ENCODE measurements at places on chromosomes 3 and 15.

- DNase-seq, result no peak
These were observed 61.0 kb upstream of the PPARG start for GRCh38 chr3:12227833-12228232.

- no peak for DNase-seq
These were observed 66.3 kb downstream of the SSUH2 start for GRCh38 chr3:8578282-8578681.

DNA sequence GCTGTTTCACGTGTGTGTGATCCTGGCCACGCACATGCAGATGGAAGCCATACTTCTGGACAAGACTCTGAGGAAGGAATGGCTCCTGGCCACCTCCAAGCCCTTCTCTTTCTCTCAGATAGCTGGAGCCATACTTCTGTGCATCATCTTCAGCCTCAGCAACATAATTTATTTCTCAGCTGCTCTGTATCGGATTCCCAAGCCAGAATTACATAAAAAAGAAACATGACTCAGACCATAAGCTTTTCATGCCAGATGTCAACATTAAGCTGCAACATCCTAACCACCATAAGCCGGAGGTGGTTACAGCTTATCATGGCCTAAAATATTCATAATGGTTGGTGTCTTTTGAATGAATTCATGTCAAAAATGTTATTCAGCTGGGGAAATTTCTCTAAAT, 10.6 kb upstream of the KIF23 start:
- DNase-seq, result no peak

- no peak for DNase-seq
These were observed 15.0 kb downstream of the SPSB4 start for GRCh38 chr3:141065841-141066805.

DNA sequence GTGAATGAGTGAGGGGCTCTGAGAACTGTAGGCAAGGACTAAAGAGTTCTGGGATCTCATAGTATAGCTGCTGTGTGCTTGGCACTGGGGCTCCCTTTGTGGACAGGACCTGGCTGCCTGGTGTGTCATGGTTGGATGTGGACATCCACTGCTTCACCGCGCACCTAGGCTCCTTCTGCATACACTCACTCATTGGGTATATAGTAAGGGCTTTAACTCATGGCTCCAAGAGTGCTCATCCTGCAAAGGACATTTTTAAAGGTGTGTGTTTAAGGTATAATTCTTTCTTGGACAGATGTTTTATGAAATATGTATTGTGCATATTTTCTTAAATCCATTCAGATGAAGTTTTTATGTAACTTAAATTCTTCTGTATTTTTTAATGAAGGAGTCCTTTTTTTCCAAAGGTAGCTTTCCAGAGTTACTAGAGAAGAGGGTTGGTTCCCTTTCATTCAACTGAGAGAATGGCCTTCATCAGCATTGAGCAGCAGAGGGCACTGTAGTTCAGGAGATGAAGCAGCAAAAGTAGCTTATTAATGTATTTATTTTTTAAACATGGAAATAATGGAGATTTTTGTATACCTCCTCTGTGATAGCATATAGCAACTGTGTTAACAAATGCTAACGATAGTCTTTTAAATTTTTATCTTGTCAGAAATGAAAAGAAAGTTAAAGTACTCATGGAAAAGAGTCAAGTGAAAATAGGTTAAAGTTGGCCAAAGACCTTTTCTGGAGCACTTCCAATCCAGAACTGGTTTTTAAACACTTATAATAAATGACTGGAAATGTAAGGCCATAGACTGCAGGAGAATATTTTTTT, 25.2 kb downstream of the OXNAD1 start:
- peak; percentile 89 for DNase-seq

GRCh38 chr15:69978603-69979002, 119.1 kb downstream of the TLE3 start:
- DNase-seq, result no peak

DNA sequence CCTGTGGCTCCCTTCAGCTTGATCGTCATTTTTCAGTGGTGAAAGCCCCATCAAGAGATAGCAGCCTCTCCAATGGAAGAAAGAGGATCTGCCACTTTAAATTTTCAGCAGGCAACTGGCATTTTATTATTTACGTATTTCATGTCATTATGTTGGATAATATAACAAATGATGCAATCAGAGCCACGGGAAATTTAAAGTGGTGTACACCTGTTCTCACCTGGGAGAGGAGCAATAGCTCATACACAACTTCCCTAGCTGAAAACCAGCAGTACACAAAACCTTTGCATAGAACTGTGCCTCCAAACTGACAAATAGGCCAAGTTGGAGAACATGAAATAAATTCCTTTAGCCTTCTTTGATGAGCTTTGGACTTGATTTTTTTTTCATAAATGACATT, 136.9 kb downstream of the SATB1 start:
- DNase-seq, result no peak

GRCh38 chr15:83064859-83065258, 2.2 kb downstream of the BTBD1 start:
- DNase-seq, result no peak

GRCh38 chr3:189186101-189186500, 14.3 kb downstream of the TPRG1 start:
- no peak for DNase-seq

DNA sequence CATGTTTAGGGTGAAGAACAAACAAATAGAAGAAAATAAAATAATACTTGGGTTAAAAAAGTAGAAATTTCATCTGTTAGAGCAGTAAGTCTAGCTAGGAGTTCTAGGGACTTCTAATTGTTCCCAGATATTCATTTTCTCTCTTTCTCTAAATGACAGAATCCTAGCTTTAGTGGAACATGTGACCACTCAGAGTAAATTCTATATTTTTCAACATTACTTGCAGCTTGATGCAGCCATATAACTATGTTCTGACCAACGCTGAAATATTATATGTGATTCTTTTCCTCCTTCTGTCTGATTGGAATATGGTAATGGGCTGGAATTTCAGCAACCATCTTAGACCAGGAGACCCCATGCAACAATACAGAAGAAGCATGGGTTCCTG, 8.1 kb downstream of the PTX3 start:
- DNase-seq, result no peak

- DNase-seq, result no peak
These were observed 142.3 kb upstream of the CHL1 start for GRCh38 chr3:54240-54639.

DNA sequence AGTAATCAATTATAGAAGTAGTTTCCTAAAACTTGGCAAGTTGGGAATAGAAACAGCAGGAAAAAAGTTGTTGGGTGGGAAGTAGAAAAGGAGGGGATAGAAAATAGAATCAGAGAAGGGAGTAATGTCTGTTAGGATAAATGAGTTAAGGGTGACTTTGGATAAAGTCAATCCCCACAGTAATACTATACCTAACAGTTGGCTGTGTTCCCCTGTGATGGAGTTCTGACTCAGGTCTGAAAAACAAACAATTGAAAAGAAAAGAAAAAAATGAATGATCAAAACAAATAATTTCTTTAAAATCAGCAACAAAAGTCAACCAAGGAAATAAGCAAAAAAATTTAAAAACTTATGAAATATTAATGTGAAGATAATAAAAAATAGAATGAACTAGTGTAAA, 50.3 kb downstream of the EMC4 start:
- DNase-seq, result no peak

- no peak for DNase-seq
These were observed 13.0 kb downstream of the P2RY12 start for GRCh38 chr3:151371526-151371925.

- no peak for DNase-seq
These were observed 33.6 kb downstream of the ABTB1 start for GRCh38 chr3:127706312-127706711.

DNA sequence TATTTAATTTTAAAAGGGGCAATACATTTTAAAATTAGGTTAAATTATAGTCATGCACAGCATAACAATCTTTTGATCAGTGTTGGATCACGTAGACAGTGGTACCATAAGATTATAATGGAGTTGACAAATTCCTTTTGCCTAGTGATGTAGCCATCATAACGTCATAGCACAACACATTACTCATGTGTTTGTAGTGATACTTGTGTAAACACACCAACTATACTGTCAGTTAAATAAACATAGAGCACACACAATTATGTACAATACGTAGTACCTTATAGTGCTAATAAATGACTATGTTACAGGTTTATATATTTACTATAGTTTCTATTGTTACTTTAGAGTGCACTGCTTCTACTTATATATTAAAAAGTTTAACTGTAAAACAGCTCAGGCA, 31.2 kb downstream of the FOXB1 start:
- DNase-seq, result no peak

GRCh38 chr3:53243165-53243564, 12.7 kb downstream of the TKT start:
- no peak for DNase-seq

DNA sequence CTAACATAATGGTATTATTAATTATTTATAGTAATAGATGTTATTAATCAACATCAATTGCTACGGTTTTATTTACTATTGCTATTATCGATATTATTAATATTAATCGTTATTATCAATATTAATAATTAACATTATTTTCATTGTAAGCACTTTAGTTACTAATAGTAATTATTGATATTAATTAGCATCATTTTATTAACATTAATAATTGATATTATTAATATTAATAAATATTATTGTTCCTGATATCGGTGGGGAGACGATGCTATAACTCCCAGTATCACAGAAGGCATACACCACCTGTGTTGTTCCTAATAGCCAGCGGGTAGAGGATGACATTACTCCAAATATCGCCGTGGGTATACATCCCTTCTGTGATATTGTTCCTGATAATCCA, 335.5 kb downstream of the MEX3B start:
- no peak for DNase-seq

DNA sequence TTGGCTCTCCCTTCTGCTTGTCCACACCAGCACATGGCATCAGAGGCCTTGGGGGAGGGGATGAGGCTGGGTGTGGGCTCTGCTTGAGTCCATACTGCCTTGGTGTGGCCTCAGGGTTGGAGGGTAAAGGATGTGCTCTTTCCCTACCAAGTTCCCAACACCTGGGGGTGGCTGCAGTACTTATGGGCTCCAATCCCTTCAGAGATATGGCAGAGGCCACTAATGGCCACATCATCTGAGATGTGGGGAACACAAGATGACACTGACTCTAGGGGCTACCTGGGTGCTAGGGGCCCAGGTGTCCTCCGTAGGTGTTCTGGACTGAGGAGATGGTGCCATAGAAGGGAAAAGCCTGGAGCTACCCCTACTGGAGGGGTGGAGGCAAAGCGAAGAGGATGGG, 6.9 kb downstream of the CXCR6 start:
- no peak for DNase-seq

- no peak for DNase-seq
These were observed 88.0 kb upstream of the ALCAM start for GRCh38 chr3:105278688-105279087.

DNA sequence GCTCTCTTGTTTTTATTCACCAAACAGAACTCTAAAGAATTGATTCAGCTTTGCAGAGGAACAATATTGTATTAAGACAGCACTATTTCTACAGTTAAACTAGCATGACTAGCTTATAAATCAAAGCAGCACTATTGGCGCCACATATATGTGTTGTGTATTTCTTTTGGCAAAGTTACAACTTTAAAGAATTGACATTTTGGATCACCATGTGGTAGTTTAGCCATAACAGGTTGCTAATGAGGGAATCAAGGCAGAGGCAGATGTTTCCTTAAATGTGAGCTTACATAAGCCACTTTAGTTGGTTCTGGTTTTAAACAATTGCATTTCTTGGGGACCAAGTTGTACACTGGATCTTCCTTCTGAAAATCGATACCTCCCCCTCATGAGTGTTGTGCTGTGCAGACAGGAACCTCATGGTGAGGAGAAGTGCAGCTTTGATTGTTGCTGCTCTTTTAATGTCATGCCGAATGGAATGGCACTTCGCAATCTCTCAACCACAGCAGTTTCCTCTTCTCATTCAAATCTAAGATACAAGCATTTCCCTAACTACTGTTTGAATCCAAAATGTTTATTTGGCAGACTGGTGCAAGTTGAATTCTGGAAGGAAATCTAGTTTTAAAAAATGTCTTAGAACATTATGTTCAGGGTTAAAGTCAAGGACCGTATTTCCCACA, 151.2 kb downstream of the MYRIP start:
- no peak for DNase-seq

DNA sequence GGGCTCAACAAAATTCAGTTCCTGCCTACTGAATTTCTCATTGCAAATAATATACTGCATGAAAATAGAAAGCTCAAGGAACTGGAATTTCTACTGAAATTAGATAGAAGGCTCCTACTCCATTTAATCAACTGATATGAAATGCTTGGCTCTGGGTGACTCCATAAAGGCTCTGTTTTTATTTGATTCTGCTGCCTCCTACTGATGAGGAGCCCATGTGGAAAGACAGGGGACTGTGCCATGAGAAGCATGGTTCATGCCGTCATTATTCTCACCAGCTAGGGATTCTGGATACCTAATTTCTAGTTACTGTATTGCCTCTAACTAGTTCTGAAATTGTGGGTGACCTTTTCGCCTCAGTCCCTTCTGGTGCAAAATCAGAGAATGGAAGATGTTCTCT, 366.2 kb upstream of the DPH6 start:
- DNase-seq, result no peak

- DNase-seq, result no peak
These were observed 320.9 kb downstream of the GABRB3 start for GRCh38 chr15:26451995-26452394.

- DNase-seq, result no peak
These were observed 275.5 kb downstream of the FAM43A start for GRCh38 chr3:194961149-194961548.

- DNase-seq, result no peak
These were observed 8.0 kb upstream of the PARL start for GRCh38 chr3:183892610-183893214.

DNA sequence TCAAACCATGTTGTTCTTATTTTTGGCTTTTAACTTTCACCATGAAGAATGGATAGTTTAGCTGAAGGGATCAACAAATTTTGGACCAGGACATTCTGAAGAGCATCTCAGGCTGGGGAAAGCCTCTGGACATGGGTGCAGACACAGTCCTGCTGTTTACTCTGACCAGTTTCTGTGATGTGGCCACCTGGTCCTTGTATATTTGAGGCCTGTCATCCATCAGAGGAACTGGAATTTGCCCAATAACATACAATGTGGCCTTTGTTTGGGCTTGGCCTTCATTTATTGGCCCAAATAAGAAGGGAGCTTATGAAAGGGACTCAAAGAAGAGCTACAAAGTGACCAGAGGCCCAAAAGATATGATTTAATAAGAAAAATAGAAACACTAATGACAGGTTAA, 127.9 kb downstream of the MYRIP start:
- DNase-seq, result no peak

DNA sequence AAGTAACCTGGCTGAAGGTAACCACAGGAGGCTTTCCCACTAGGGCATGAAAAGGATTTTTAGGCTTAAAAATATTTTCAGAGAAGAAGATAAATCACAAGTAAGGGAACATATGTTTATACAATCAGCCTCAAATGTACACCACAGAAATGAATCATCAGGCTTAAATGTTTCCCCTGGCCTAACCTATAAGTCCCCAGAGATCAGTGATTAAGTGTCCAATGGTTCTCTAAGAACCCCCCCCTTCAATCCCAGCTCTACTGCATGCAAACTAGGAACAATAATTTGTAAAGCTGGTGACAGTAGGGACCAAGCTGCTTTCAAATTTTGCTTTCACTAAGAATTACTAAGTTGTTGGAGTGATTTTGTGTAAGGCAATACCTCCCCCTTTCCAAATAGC, 431.6 kb upstream of the LMCD1 start:
- no peak for DNase-seq

Data from activated CD4-positive, alpha-beta T cell treated with anti-CD3 and anti-CD28 coated beads, Interleukin-2, amount 10 ng/mL, durations not matched to agents 24 days and 14 days (primary cell).